ENCODE measurements at places on chromosomes 3 and 15. TPM values are rescaled to one million over a fixed set of nuclear protein-coding genes. Genes with fewer than 3 reads are reported as not detected.

HGD gene
- not detected for total RNA-seq

CACNA1D gene
- total RNA-seq, result under 0.01 TPM

MOBP gene
- total RNA-seq, result not detected

NIPA2 gene
- total RNA-seq, result 78.6 TPM

PLA2G4D gene
- total RNA-seq, result not detected

NR2E3 gene
- under 0.01 TPM for total RNA-seq

VIPR1 gene
- not detected for total RNA-seq

Measured in IMR-90 (cell line).